Central memory CD8-positive, alpha-beta T cell (primary cell): ENCODE measurements at places on chromosomes 1 and 21.

DNA sequence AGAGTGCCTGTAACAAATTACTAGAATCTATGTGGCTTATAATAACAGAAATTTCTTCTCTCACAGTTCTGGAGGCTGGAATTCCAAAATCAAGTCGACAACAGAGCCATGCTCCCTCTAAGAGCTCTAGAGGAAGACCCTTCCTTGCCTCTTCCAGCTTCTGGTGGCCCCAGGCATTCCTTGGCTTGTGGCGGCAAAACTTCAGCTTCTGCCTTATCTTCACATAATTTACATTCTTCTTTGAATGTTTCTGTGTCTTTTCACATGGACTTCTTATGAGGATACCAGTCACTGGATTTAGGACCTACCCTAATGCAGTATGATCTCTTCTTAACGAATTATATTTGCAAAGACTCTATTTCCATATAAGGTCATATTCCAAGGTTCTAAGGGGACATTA is 324.4 kb downstream of the PCP4 start:
- no peak for DNase-seq

GRCh38 chr1:10046356-10047085 is 13.8 kb downstream of the UBE4B start:
- DNase-seq, result no peak

- no peak for DNase-seq
Measured at GRCh38 chr1:15426492-15427279, 11.6 kb upstream of the CTRC start.

GRCh38 chr1:111104981-111105380 is 34.9 kb downstream of the DRAM2 start:
- no peak for DNase-seq

- DNase-seq, result no peak
Measured at GRCh38 chr1:54929700-54930099, 42.7 kb upstream of the DHCR24 start.

- no peak for DNase-seq
Measured at GRCh38 chr1:188822248-188822647, 1655.4 kb downstream of the BRINP3 start.

- no peak for DNase-seq
Measured at GRCh38 chr1:216222288-216222687, 201.0 kb downstream of the USH2A start.

DNA sequence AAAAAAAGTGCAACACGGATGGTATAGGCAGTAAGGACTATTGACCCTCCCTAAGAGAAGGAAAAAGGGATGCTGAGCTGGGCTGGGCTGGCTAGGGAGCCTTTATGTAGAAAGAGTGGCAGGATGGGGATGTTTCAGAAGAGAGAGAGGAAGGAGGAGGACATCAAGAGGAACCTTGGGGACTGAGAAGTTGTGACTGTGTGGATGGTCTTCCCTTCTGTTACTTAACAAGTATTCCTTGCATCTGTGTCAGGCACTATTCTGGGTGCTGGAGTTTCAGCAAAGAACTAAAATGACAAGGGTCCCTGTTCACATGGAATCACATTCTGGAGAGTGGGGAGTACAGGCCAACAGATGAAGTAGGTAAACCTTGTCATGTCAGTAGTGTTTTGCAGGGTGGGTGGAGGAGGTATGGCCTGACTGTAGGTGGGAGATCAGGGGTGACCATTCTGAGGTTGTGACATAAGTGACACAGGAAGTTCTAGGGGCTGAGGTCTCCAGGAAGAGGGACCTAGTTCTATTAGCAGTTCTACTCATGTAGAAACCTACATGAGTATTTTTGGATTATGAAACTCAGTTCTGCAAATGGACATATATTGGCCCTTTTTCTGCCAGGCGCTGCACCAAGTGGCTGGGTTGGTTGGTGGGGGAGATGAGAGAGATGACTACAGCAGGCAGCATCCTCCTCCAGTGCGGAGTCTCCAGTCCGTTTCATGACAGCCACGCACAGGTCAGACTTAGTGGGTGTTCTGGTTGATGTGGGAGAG is 53.8 kb downstream of the PRDM2 start:
- no peak for DNase-seq

DNA sequence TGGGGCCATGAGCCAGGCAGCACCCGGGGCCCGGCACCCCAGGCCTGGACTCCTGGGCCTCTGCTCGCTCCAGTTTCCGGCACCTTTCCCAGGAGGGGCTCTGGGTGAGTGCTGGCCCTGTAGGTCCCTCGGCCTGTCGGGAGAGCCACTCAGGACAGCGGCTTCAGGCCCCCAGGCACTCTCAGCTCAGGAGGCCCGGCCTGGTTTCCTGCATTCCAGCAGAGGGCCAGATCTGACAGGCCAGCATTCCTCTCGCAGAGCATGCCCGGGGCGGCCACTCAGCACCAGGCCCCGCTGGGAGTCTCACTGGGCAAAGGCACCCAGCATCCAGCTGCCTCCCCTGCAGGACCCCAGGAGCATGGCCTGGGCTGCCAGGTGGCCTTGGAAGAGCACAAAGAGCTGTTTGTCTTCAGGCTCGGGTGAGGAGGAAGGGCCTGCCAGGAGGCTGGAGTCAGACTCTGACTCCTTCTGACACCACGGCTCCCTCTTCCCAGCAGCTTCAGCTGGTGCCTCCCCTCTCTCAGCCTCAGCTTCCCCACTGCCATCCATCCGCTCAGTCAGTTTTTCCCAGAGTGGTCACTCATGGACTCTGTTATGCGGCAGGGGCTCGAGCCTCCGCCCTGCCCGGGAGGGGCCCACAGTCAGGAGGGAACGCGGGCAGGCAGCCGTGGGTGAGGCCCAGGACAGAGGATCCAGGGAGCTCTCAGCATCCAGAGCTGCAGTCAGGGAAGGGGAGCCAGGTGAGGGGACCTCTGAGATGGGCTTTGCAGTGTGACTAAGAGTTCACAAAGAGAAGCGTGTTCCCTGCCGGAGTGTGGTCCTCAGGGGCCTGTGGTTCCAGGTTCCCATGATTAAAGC is 51.7 kb downstream of the WNT9A start:
- DNase-seq, result no peak

- DNase-seq, result no peak
Measured at GRCh38 chr1:8684590-8684989, 132.8 kb downstream of the RERE start.

GRCh38 chr1:84298684-84299535 is 2.6 kb upstream of the SAMD13 start:
- no peak for DNase-seq

DNA sequence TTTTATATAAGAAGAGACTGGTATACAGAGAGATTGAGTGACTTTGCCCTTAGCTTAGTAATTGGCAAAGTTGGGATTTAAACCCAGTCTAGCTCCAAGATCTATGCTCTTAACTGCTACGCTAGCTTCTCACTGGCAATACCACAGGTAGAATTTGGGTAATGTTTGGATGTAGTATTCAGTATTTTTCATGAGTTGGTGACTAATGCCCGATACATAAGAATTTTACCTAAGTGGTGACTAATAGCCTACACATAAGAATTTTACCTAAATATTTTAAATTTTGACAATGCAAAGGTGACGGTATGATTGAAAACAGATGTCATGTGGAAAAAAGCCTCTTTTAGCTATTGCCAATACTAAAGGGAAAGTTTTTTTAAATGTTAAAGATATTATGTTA is 24.3 kb downstream of the GPSM2 start:
- DNase-seq, result no peak

GRCh38 chr1:164953098-164953497 is 394.1 kb downstream of the PBX1 start:
- DNase-seq, result no peak

GRCh38 chr1:204587621-204588020 is 71.4 kb downstream of the MDM4 start:
- DNase-seq, result no peak

DNA sequence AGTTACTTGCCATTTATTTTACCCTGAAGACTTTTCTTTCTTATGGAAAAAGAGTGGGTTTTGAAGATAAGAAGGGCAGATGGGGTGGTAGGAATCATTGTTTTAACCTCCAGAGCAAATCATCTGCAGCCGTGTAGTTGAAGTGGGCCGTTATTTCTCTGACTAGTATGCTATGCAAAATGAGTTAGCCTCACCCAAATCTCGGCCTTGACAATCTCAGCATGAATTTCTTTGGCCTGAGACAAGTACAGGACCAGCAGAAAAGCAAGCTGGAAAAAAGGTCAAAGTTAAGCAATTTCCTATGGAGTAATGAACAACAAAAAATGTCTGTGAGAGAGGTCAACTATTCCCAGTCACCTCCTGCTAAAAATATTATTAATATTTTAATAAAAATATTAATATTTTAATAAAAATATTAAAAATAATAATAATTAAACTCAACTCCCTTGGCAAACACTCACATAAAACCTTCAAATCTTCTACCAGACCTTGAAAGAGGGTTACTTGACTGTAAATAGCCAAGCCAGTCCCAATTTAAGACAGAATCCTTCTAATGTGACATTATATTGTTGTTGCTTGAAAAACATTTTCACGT is 6.8 kb upstream of the TEKT2 start:
- DNase-seq, result no peak
